NCI-H187 treated with DMSO at 0.1 percent for 48 hours (cell line): ENCODE measurements at places on chromosomes 3 and 15.

DNA sequence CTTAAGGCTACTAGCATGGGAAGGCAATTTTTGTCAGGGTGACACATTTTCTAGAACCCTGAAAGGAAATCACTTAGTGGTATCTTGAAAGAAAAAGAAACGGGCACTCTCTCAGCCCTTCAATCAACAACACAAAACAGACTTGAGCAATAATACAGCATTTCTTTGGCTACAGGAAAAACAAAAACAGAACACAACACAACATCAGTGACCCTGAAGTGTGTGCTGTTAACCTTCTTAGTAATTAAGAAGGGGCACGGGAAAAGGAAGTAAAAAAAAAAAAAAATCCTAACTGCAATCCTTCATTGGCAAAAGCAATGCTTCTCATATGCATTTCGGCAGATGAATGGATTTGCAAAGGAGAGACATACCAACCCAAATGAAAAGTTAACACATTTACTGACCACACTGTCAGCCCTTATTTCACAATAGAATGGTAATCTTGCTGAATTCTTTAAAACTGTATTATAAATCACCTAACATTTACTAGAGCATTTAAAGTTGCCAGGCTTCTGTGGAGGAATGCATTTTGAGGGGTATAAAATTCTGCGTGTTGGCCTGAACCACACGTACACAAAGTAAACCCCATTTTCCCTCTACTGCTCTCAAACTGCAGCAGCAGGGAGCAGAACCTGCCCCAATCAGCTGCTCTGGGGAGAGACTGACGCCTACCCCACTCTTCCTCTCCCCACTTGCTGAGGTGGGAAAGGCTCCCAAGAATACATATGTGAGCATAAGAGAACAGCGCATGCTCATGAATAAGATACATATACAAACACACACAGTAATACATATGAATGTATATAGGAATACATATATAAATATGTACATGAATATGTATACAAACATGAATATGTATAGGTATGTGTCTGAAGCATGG, 198.5 kb downstream of the FOXP1 start:
- DNase-seq: no peak

- DNase-seq: no peak
Observed at GRCh38 chr3:170368921-170369320, 11.4 kb downstream of the SKIL start.

DNA sequence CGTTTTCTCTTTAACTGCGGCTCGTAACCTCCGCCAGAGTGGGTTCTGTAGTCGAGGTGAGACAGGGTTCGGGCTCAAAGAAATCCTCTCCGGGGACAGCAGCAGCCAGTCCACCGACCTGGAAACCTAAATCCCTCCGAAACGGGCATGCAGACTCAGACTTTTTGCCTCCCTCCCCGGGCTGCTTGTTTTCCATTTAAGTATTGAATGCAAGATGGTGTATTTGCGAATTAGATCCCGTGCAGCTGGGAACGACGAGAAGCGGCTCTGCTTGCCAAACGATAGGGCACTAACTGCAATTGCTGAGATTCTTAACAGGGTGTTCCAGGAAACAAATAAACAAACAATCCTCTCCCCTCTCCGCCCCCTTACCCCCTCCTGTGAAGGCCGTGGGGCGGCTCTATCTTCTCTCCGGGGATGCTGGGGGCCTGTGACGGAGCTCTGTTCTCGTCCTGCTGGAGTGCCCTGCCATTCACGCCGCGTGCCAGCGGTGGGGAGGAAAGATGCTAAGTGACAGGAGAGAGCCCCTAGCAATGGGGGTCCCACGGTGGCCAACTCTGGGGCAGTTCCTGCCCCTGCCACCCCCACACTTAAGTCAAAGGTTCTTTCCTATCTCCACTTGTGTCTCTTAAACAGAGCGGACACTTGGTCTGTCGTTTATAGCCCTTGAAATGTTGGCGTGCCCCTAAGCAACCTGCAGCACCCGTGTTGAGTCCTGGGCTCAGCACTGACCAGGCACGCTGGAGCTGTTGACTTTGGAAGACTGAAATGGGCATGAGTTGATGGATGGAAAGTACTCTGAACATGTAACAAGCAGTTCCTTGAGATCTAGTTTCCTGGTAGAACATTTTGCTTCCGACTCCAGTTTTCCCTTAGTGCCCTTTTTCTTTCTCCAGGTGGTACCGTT, 1.3 kb upstream of the ETV5 start:
- no peak for DNase-seq

DNA sequence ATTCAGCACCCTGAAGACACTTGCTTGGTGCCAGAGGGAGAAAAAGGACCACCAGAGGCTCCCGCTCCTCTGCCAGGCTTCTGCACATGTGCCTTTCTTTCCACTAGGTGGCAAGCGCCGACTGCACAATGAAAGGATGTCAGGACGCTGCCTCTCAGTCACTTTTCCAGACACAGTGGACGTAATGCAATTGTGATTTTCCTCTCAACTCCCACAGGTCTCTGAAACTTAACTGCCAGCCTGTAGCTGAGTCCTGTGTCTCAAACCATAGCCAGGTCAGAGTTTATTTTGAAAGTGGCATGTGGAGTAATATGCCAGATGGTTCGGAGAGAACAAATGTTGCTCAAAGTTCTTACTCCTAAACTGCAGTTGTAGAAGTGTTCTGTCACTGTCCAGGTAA, 162.9 kb downstream of the ITPR1 start:
- DNase-seq: no peak

DNA sequence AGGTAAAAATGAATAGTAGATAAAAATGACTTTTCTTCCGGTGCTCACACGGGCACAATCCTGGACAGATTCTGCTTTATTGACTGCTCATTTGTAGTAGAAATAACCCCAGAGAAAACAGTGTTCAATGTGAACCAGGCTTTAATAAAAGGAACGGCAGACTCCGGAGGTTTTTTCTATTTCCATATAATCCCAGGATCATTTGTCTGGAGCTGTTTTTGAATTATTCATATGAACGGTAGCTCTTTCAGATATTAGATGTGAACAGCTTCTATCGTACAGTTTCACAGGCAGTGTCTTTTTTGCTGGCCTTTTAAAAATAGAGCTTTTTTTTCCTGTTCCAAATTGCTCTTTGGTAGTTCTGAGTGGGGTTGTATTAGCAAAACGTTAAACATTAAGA, 347.3 kb downstream of the MFSD1 start:
- no peak for DNase-seq

- no peak for DNase-seq
Observed at GRCh38 chr15:89770041-89770440, 6.1 kb upstream of the MESP2 start.

DNA sequence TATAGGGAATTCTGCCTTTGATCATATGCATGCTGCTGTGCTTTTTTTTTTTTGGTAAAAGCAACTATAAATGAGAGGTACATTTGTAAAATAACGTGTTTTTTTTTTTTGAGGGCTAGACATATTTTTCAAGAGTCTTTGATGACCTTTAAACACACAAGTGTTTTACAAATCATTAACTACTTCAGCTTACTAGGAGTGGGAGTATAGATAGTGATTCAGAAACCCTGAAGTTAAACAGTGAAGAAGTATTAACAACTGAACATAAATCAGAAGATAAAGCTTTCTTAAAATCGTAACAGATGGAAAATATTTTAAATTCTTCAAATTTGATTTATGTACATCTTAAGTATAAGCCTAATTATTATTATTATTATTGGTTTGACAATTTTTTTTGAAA, 2.9 kb upstream of the GMNC start:
- no peak for DNase-seq

- DNase-seq: no peak
Observed at GRCh38 chr3:193874512-193874911, 261.4 kb upstream of the HES1 start.

DNA sequence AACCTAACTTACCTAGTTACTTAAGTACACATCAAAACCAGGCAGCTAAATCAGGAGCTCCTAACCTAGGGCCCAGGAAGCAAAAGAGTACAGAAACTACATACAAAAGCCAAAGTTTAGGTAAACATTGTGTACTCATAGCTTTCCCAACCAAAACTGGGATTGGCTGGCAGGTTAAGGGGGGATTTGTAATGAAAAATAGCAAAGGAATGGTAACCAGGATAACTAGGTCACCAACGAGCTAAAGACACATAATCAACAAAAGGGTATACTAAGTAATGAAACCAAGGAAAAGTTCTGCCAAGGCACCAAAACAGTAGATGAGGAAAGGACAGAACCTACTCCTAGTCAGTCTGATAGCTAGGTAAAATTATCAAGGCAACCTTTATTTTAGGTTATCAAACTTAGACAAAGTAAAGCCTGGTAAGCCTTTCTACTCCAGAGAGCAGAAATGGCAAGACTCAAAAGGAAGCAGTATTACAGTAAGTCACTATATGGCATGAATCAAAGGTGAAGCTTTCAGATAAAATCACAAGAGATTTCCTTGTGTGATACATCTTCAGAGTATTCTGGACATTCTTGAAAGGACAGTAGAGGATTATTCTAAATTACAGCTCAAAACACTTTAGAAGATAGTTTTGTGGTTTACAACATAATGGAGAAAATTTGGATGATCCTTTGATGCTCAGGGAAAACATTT, 10.2 kb downstream of the TRA2B start:
- no peak for DNase-seq

GRCh38 chr3:99895131-99895696, 77.6 kb downstream of the CMSS1 start:
- DNase-seq: no peak

- no peak for DNase-seq
Observed at GRCh38 chr15:63553388-63553791, 43.8 kb upstream of the FBXL22 start.

- DNase-seq: no peak
Observed at GRCh38 chr3:192365571-192365970, 361.8 kb downstream of the FGF12 start.

DNA sequence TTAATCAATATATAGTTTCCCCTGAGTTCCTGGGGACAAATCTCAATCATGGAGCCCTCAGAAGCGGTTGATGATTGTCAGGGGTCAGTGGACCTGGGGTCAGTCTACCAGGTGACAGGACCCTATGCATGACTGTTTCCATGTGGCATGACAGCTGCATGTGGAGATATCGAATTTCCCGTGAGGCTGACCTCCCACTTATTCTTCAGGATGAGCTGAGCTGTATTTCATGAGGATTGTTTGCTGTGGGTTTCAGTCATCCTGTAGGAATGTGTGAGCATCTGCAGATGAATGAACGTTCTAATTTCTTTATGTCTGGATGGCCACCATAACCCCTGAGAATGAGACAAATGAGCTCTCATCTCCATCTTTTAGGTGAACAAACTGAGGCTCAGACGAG, 93.0 kb upstream of the HES1 start:
- no peak for DNase-seq

GRCh38 chr15:29818141-29818540, 4.1 kb downstream of the TJP1 start:
- no peak for DNase-seq

DNA sequence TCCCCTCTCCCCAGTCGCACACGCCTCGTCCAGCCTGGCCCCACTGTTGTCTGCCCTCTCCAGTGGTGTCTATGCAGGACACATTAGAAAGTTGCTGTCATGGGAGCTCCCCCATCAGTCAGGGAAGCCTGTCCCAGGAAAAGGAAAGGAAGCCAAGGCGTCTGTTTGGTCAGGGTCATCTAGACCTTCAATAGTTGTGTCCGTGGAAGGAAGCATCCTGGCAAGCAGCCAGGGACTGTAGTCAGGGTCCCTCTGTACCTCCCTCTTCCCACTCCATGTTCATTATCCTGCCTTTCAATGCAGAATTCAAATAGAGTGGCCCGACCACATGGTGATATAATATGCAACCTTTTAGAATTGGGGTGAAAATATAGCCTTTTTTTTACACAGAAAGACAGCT, 60.7 kb upstream of the RAB6B start:
- DNase-seq: no peak

DNA sequence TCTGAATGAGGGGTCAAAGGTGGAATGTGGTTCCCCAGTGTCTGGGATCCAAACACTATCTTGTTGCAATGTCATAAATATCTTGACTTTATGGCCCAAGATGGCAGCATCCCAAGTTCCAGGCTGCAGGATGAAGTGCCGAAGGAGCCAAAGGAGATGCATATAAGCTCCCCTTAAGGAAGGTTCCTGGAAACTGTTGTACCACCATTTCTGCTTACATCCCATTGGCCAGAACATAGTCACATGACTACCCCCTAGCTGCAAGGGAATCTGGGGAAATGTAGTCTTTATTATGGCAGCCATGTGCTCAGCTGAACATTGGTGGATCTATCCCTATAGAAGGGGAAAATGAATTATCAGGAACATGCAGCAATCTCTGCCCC, 54.3 kb downstream of the BDH1 start:
- DNase-seq: no peak

- DNase-seq: no peak
Observed at GRCh38 chr3:106033654-106034053, 164.8 kb upstream of the CBLB start.

DNA sequence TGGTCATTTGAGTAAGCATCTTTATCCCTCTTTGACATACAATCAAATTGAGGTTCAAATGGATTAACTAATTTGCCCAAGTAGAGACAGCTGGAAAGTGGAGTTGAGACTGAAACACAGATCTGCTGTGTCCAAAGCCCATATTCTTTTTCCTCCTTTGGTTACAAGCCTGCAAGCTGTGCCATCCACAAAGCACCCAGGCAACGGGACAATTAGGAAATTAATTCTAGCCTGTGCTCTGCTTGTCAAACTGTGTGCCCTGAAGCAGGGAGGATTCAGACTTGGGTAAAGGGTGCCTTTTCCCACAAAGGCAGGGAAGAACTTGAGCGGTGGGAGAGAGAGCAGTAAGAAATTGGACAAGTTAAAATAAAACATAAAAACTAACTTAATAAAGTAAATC, 127.9 kb downstream of the DTWD1 start:
- no peak for DNase-seq

DNA sequence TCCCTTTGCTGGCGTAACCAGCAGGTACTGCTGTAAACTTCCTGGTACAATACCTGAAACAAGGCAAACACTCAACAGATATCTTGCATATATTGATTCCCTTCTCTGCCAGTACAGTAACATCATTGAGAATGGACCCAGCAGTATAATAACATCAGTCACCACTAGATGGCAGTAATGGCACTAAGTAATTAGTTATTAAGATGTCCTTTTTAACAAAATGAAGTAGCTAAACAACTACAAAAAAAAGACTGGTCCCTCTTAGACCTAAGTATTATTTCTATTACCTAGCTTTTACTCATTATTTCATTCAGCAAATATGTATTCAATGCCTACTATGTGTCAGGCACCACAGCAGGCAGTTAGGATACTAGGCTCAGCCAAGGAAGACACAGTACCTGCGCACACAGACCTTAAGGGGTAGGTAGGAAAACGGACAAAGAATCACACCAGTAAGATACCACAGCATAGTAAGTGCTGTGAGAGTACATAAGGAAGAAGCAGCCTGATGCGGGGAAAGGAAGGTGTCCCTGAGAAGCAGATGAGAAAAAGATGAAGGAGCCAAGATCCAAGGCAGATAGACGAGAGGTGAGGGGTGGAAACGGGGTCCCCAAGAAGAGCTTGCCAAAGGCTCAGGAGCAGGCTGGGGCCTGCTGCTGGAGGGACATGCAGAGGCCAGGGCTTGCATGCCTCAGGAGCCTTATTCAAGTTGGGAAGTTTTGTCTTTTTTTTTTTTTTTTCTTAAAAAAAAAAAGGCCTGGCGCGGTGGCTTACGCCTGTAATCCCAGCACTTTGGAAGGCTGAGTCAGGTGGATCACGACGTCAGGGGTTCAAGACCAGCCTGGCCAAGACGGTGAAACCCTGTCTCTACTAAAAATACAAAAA, 102.7 kb upstream of the CHD2 start:
- DNase-seq: peak; percentile 87
